ENCODE measurements at places on chromosomes 16 and 17. TPM values are rescaled to one million over a fixed set of nuclear protein-coding genes. Genes with fewer than 3 reads are reported as not detected.

DNA sequence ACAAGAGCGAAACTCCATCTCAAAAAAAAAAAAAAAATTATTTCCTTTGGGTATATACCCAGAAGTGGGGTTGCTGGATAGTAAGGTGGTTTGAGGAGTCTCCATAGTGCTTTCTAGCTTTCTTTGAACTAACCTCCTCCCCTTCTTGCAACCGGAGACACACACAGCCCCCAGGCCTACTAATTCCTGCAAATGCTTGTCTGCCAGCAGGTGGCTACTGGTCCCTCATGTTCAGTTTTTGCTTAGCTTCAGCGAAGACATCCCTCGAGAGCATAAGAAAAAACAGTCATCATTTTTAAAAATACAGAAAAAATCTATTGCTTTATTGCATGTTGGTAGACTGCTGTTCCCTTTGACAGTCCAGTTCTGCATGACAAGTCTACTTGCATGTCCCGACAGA lies 439.0 kb downstream of the UTP18 start:
- peak; percentile 14 for DNase-seq

DNA sequence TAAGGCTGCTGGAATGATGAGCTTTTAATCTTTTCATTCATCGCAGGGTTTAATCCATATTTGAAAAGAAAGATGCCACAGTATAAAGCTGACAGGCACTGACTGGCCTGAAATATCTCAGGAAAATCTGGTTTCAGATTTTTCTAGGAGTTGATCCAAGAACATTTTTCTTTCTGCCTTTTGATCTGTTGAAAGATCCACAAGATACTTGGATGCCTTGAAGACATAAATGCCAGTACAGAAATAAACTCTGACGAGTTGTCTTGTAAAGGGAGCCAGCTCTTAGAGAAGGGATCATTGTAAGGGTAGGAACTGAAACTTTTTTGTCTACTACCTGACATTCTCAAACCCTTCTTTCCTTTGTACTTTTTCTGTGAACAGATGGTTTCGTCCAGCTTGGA lies 25.4 kb upstream of the KRT20 start:
- no peak for DNase-seq

- no peak for DNase-seq
These were observed 22.4 kb upstream of the CA4 start for GRCh38 chr17:60127068-60128064.

DNA sequence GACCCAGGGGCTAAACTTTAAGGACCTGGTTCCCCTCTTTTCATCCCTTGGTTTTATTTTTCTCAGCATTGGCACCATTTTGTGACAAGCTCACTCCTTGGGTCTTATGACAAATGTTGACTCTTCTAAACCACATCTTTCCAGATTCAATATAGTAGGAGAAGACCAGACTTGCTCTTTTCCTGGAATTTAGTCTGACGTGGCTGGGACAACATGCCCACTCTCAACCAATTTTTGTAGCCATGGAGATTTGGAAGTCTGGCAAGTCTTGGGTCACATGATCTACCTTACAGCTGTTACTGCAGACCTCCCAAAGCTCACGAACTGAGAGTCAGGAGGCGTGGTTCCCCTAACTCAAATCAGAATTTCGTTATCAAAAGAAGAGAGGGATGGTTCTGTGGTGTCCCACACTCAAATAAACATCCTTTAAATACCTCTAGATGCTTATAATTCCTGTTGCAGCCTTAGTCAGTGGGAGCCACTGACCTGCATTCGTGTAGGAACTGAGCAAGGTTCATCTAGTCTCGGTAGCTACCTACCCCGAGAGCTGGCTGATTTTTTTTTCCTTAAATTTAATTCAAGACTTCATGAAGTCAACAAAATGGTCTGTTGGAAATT lies 683.5 kb downstream of the MAF start:
- DNase-seq = no peak

- DNase-seq = no peak
These were observed 103.2 kb upstream of the SMURF2 start for GRCh38 chr17:64765191-64765889.

DNA sequence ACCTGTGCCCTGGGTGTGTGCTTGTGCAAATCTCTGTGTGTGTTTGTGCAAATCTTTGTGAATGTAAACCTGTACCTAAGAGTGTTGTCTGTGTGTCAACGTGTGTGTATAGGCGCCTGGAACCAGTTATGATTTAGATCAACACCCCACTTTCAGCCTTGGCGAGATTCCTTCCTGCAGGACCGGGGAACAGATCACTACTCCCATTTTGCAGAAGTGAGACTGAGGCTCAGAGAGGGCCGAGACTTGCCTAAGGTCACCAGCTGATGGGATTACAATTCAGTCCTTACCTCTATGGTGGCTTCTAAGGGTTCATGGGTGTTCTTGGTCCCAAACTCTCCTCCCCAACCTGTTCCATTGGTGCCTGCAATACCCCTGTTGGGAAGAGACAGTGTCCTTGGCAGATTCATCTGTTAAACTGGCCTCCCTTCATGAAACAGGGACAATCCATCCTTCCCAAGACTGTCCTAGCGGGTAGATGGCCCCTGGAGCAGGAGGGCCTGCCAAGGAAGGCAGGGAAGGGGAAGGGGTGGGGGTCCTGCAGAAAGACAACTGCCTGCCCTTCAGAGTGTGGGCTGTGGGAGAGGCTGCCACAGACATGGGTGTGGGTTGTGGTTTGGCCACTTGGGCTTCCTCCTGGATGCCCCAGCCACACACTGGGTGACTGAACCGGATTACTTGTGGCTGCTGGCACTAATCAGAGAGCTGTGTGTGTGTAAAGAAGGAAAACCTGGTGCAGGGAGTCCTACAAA lies 6.9 kb upstream of the MAPK7 start:
- no peak for DNase-seq

DNA sequence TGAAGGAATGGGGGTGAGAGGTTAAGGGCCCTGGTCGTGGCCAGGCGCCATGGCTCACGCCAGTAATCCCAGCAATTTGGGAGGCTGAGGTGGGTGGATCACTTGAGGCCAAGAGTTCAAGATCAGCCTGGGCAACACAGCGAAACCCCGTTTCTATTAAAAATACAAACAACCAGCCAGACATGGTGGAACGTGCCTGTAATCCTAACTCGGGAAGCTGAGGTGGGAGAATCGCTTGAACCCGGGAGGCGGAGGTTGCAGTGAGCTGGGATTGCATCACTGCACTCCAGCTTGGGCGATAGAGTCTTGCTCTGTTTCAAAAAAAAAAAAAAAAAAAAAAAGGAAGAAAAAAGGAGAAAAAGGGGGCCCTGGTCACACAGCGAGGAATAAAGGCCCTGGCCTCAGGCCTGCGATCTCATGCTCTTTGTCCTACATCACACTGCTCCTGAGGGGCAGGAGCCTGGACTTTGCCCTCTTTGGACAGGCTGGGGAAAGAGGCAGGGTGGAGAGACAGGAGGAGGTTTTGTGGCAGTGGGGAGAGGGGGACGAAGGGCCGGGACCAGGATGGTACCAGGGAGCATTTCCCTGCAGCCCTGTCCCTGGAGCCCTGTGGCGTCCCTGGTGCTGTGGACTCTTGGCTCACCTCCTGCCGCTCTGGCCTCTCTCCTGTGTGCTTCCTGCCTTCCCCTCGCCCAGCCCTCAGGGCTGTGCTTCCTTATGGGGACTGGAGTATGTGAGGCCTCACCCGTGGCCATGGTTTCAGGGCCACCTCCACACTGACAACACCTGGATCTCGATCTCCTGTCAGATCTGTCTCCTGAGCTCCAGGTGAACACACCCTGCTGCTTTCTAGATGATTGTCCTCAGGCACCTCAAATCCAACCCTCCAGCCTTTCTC lies 19.7 kb upstream of the SLC25A19 start:
- no peak for DNase-seq

GRCh38 chr17:74883241-74883745 lies 10.1 kb downstream of the FADS6 start:
- no peak for DNase-seq

DNA sequence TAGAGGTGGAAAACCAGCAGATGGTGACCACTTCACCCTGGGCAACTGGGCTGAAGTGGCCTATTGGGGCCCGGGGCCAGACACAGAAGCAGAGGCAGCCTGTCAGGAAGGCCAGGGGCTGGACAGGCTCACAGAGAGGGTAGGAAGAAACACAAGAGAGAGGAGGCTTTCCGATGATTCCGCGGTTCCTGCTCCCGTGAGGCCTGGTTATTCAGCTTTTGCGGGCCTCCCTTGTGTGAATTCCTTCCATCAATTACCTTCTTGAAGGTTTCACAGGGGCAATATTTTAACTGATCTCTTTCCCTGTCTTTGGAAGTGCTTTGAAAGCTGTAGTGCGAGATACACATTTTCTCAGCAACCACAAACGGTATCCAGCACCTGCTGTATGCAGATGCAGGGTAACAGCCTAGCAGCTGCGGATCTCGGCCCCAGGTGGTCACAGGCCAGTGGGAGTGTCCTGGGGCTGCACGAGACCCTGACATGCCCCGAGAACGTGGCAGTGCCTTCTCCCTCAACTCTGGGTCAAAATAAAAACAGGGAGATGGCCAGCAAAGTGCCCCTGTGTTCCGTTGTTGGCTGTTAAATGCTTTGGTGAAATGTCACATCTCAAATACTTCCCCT lies 11.6 kb upstream of the CMIP start:
- no peak for DNase-seq

DNA sequence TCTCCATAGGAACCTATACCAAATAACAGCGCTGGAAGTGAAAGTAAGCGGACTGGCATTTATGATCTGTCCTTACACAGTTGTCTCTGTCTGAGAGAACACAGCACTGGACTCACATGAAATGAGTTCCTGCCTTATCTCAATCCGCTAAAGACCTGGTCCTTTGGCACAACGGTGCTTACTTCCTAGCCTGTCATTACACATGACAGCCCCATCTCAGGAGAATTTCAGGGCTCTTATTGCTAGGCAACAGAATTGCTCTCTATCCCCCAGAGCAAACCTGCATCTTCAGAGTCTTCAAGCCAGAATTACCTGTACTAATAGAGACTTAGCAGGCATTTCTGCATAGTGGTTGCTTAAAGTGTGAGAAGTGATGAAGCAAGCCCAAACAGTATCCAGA lies 4.3 kb downstream of the KCNJ2 start:
- no peak for DNase-seq

DNA sequence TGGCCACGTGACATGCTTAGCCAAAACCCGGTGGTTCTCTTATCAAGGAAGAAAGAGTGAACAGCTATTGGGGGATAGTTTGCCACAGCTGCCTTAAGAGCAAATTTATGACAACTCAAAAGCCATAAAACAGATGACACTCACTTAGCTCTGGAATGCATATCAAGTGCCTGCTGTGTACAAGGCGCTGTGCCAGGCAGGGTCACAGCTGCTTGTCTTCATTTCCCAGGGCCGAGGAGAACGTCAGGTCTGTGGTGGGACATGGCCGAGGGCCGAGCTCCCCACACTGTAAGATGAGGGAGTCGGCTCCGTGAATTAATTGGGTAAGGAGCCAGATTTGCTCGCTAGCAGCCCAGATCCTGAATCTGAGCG lies 14.0 kb downstream of the EEF2K start:
- no peak for DNase-seq

DNA sequence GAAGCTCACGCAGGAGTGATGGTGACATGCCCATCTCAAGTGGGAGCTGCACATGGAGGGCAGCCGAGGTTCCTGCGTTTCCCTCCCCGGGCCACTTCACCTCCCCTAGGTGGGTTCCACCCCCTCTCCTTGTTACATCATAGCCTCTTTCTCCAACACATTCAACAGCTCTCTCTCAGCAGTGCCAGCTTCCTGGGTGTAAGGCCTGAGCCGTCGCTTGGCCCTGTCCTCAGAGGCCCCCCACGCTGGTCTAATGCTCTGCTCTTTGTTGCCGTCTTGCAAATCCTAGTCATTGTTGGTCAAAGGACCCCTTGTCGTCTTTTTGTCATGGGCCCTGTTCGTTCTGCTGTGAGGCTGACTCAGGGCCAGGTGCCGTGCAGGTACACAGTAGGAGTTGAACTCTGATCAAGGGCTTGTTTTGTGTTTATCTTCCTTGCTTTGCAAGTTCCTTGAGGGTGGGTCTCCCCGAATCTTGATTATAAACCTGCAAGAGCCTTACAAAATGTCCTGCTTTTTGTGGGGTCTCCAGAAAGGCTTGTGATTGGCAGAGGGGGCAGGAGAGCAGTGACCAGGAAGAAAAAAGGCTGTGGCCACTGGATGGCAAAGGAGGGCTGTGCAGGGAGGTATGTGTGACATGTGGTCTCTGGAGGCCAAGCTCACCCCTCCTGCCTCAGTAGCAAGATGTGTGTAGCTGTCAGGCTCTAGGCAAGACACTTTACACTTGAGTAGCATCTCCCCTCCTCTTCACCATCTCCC lies 136.6 kb downstream of the CCDC182 start:
- DNase-seq = peak; percentile 47

- DNase-seq = no peak
These were observed 26.4 kb upstream of the KLHDC4 start for GRCh38 chr16:87792205-87792565.

- no peak for DNase-seq
These were observed 241.8 kb upstream of the CIBAR2 start for GRCh38 chr16:85353839-85354685.

DNA sequence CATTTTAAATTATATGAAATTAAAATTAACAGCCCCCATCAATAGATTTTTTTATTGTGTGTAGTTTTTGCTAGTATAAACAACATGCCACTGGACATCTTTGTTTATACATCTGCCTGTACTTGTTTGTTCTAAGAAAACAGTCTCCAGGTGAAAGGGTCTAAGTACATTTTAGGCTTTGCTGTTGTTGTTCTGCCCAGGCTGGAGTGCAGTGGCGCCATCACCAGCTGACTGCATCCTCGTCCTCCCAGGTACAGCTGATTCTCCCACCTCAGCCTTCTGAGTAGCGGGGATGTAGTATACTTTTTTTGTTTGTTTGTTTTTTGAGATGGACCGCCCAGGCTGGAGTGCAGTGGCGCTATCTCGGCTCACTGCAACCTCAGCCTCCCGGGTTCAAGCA lies 25.5 kb downstream of the C17orf58 start:
- DNase-seq = no peak

The HAP1 gene
- 1.7 TPM for total RNA-seq

The KRT13 gene
- not detected for total RNA-seq

The DPEP1 gene
- 0.24 TPM for total RNA-seq

The CHST6 gene
- 6.2 TPM for total RNA-seq

The ERI2 gene
- 46.9 TPM for total RNA-seq

The GDPD3 gene
- 0.12 TPM for total RNA-seq

The TBC1D26 gene
- total RNA-seq = 4.4 TPM

The GRB7 gene
- total RNA-seq = 8.0 TPM

The TPSD1 gene
- total RNA-seq = not detected

Measured in neural progenitor cell (in vitro differentiated cells).